Thymus (tissue), 14 donors: ENCODE measurements at places on chromosomes 4 and X. TPM values are rescaled to one million over a fixed set of nuclear protein-coding genes. Genes with fewer than 3 reads are reported as not detected.

The MAPK10 gene
- 3.7 TPM for total RNA-seq

The NIPAL1 gene
- total RNA-seq: 0.47 TPM

The CRLF2 gene
- 0.28 TPM for total RNA-seq

The PNMA5 gene
- total RNA-seq: not detected

The RGN gene
- 0.28 TPM for total RNA-seq
